ENCODE measurements at places on chromosomes 1 and 21.

DNA sequence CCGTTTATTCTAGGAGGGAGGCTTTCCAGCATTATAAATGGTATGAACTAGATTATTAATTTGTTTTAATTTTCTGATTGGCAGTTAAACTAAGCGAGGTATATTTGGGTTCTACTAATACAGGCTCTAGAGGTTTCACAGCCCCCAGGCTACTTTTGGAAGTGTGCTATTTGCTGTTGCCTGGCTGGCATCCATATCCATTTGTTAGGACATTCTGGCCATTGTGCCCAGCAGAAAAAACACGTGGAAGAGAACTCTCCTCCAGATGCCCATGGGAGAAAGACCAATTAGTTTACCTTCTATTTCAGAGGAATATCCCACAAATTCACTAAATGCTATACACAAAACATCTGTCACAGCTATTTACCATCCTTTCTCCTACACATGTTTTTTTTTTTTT, 29.3 kb downstream of the MACO1 start:
- no peak for DNase-seq

- no peak for DNase-seq
Observed at GRCh38 chr1:91783423-91784170, 102.4 kb downstream of the TGFBR3 start.

GRCh38 chr1:28365864-28366263, 3.7 kb upstream of the PHACTR4 start:
- no peak for DNase-seq

DNA sequence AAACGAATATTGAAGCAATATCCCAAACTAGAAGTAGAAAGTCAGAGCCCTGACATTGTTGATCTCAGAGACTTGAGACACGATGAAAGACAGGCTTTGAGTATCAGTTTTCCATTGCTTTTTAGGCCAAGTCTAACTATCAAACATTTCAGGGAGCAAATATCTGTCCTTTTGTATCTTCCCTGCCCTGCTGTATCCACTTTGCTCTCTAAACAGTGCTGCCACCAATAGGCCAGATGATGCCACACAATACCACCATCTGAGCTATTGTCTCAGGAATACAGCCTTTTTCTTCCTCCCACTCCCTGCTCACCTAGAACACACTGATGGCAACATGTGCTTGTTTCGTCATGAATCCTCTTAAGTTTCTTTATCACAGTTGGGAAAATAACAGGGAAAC, 62.6 kb upstream of the SPAG17 start:
- no peak for DNase-seq

GRCh38 chr1:1449099-1449739, at the start of gene ATAD3C:
Gene ATAD3C, plus strand, starts transcription at chr1:1449689. Its CDS starts 995 bp downstream, at chr1:1450684.
- no peak for DNase-seq

- DNase-seq: no peak
Observed at GRCh38 chr1:233738850-233739249, 124.9 kb downstream of the KCNK1 start.

DNA sequence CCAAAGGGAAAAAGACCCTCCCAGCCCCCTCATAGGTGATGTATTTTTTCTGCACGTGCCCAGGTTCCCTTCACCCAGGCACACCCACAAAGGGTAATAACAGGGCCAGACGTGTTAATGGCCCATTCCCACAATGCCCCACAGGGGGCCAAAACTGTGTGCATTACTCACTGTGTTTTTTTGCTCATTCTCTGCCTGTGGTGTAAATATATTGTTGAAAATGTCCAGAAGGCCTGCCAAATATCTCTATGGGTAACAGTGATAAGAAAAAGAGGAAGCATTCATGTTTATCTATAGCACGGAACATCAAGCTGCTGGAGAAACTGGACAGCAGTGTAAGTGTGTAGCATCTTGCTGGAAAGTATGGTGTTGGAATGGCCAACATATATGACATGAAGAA, 21.9 kb downstream of the RHEX start:
- no peak for DNase-seq

GRCh38 chr1:36161641-36162531, 5.9 kb downstream of the MAP7D1 start:
- DNase-seq: no peak

DNA sequence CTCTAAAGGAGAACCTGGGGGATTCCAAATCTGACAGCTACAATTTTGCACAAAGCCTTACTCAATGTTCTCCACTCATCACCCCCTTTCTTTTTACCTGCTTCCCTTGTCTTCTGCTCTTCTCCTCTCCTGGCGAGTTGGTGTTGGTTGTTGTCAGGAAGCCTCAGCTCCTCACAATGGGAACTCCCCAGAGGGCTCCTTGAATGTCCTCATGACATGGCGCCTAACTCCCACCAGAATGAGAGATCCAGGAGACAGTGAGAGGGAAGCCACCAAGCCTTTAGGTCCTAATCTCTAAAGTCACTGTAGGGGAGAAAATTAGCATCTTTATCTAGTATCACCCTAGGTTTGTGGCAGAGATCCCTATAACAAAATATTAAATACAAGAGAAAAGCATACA, 87.8 kb downstream of the SLC16A1 start:
- no peak for DNase-seq

- no peak for DNase-seq
Observed at GRCh38 chr1:97281962-97282361, 560.4 kb downstream of the PTBP2 start.

- no peak for DNase-seq
Observed at GRCh38 chr1:18716112-18716784, 85.6 kb downstream of the PAX7 start.

- DNase-seq: no peak
Observed at GRCh38 chr1:16180291-16180824, 24.5 kb upstream of the EPHA2 start.

GRCh38 chr1:69930396-69930795, 275.0 kb downstream of the LRRC40 start:
- no peak for DNase-seq

DNA sequence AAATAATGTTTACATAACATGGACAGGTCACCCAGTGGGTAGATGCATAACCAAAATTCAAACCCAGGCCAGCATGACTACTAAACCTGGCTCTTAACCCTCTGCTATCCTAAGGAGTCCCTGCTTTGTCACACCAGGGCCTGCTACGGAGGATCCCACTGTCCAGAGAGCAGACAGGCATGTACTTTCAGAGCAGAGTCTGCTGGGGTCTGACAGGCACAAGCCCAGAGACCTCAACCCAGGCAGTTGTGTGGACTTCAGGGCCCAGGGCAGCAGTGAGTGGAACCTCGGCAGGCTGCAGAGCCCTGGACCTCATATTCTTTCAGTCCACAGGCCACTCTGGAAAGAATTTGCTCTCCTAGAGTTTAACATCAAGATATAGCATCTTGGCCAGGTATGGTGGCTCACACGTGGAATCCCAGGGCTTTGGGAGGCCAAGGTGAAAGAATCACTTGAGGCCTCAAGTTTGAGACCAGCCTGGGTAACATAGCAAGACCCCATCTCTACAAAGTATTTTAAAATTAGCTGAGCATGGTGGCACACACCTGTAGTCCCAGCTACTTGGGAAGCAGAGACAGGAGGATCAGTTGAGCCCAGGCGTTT, 16.1 kb upstream of the S100A7 start:
- no peak for DNase-seq

GRCh38 chr1:31054349-31054748, 11.2 kb downstream of the PUM1 start:
- DNase-seq: no peak

DNA sequence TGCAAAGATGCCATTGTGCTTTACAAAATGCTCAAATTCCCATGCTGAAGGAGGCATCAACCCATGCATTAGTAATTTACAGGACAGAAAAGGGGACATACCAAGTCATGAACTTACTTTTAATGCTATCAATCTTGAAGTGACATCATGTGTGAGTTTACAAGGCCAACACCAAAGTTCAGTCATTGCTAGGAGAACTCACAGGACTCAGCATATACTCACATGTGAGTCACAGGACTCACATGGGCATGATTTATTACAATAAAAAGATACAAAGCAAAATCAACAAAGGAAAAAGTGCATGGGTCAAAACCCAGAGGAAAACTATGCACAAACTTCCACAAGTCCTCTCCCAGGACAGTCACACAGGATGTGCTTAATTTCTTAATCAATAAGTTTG, 1656.0 kb downstream of the MRPL39 start:
- DNase-seq: no peak

GRCh38 chr1:23210351-23210785, 6.9 kb downstream of the HTR1D start:
- DNase-seq: no peak

DNA sequence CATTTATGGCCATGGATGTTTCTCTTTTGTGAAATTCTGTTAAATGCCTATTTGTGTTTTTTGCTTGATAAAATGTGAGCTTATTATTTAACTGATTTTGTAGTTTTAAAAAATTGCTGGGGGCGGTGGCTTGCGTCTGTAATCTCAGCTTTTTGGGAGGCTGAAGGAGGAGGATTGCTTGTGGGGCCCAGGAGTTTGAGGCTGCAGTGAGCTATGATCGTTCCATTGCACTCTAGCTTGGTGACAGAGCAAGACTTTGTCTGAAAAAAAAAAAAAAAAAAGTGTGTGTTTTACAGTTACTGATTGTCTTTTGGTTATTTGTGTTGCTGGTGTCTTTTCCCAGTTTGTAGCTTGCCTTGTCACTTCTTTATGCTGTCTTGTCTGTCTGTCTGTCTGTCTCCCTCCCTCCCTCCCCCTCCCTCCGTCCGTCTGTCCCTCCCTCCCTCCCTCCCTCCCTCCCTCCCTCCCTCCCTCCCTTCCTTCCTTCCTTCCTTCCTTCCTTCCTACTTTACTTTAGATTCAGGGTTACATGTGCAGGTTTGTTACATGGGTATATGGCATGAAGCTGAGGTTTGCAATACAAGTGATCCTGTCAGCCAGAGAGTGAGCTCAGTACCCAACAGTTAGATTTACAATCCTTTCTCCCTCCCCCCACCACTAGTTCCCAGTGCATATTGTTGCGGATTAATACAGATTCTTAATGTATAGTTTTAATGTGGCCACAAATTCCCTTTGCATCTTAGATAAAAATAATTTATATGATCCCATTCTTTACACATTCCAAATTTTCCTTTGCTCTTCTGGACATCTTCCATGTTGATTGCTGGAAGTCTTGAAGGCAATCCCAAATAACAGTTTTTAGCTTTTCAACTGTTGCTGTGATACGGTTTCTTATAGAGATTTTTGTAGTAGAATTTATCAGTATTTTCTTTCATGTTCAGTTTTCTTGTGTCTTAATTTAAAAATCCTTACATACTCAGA, 25.1 kb downstream of the PTBP2 start:
- DNase-seq: no peak

- DNase-seq: no peak
Observed at GRCh38 chr1:21175670-21176581, 771 bp downstream of the EIF4G3 start.

GRCh38 chr1:41517062-41517438, 32.6 kb upstream of the EDN2 start:
- DNase-seq: no peak

DNA sequence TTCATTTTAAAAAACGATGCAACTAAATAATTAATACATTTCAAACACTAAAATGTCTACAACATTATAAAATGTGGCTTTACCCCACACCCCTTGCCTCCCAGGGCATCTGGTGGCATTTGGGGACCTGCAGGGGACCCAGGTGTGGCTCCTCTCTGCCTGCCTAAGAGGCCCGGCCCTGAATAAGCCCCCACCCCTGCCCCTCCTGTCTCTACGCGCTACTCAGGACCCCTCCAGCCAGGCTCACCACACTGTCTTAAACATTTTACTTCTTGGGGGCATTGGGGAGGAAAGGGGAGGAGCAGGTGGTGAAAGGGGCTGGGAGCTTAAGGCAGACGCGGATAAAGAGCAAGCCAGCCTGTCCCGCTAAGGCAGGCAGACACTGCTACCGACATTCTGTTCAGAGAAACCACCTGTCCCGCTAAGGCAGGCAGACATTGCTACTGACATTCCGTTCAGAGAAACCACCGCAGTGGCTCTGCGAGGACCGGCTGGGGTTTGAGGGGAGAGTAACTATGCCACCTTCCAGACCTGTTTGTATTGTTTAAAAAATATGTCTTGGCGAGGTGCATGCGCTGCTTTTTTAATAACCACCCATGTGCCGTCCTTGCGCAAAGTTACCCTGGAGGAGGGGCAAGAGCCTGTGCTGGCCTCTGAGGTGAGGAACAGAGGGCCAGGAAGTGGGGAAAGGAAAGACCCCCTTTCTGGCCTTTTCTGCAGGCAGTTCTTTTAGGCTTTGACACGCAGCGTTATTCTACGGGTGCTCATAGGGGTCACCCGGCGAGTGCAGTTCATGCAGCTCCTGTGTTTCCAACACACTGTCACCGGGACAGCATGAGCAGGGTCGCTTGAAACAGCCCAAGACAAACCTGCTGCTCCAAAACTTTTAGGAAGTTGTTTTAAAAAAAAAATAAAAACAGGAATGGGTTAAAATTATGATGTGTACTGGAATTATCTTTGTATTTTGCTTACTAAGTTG, 51.3 kb upstream of the RIPK4 start:
- DNase-seq: no peak

GRCh38 chr21:37366482-37367316, at the start of gene DYRK1A:
Gene DYRK1A, plus strand, starts transcription at chr21:37366773. Its CDS starts 53,602 bp downstream, at chr21:37420375.
- DNase-seq: peak; percentile 98

DNA sequence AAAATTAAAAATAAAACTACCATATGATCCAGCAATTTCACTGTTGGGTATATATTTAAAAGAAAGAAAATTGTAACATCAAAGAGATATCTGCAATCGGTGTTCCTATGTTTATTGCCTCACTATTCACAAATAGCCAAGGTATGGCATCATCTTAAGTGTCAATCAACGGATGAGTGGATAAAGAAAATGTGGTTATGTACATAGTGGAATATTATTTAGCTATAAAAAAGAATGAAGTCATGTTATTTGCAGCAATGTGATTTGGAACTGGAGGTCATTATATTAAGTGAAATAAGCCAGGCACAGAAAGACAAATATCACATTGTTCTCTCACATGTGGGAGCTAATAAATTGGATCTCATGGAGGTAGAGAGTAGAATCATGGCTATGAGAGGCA, 76.3 kb downstream of the RD3 start:
- no peak for DNase-seq

DNA sequence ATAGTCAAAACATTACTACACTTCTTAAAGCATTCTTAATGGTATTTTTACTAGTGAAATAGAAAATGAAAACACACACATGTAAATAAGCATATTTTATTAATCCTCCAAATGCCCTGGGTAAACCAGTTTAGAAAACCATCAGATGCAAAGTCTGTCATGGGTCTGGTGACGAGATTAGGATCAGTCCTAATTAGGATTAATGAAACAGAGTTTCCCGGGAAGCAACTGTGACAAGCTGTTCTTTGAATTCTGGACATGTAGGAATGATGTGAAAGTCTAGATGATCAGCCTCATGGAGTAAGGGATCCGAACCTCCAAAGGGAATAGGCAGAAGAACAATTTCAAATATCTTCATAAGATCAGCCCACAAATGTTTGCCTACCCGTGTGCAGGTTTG, 250.2 kb downstream of the KIF26B start:
- no peak for DNase-seq

DNA sequence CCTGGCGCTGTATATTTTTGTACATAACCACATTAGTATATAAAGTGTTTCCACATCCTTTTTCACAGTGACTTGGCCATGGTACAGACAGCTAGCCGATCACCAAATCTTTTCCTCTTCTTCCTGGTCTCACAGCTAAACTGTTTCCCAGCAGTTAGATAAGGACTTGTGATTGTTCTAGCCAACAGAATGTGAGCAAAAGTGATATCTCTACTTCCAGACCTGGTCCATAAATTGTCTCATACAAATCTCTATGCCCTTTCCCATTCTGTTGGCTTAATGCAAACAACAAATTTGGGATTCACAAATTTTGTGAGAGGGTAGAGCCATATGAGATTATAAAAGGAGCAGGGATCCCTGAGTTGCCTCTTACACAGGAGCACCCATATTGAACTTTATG, 19.5 kb downstream of the PAFAH2 start:
- no peak for DNase-seq

- no peak for DNase-seq
Observed at GRCh38 chr1:22913421-22914141, 59.1 kb downstream of the LACTBL1 start.
